ENCODE measurements at places on chromosomes 6 and 20.

GRCh38 chr6:131765804-131766135 lies 42.0 kb upstream of the ENPP1 start:
- DNase-seq = no peak

DNA sequence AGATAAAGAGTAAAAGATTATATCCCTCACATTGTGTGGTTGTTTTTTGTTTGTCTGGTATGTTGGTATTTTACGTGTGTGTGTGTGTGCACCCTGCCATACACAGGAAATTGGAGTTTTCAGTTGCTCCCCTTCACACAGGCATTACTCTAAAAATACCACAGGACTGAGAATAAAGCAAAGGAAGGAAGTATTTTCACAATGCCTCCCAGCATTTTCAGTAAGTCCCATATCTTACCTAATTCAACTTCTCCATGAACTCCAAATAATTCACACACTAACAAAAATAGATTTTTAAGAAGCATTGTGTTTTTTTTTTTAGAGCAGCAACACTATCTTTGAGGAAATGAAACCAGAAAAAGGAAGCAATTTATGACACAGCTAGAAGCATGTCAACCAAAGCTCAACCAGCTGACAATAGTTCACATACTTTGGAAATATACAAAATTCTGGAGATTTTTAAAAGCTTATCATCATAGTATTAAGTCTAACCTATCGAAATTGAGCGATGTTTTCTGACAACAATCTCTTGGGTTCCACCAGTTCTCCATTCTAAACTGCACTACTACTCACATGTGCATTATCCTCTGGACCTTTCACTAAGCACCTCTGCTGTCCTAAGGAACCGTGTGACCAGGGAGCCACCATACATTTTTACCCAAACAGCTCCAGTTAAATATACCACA lies 2.1 kb downstream of the UBE2J1 start:
- DNase-seq = no peak

DNA sequence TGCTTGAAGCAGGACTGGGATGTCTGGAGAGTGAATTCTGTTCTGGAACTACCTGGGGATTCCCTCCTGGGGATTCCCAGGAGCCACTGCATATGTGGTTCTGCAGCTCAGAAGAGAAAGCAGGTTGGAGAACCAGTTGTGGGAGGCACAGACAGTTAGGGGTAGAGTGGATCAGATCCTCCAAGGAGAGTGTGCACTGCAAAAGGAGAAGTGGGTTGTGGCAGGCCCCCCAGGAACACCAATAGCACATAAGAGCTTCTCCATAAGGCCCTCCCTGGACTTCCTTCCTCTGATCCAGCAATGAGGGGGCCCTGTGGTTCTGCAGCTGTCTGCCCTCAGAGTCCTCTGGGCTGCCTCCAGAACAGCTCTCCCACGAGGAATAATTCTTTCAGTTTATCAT lies 369.2 kb upstream of the CNR1 start:
- DNase-seq = no peak

DNA sequence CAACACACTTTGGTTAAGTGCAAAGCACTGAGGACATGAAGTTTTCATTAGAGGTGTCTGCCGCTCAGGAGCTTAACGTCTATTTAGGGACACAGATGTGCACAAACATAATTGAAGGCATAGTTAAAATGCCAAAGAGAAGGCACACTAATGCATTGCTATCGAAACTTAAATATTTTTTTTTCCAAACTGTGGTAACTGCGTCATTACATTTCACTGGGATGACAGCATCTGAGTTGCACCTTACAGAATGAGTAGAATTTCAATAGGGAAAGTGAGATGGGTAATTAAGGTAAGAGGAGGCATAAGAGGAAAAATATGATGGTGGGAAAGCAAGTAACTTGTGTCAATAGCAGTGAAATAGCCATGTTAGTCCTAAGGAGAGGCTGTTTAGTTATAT lies 75.1 kb upstream of the ADGRG6 start:
- no peak for DNase-seq

DNA sequence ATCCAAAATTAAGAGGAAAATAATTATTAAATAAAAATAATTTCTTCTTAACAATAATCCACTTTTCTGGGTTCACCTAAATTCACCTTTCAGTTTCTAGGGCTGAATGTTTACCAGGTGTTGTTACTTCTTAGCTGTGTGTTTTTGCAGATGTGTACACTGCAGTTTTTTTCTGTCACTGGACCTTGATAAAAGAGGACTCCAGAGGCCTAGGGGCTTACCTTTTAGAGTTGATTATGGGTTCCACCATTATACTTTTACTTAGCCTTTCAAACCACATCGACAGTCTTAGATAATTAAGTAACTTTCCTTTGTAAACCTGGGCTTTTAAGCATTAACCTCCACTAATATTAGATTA lies 766.5 kb downstream of the BCKDHB start:
- DNase-seq = no peak

DNA sequence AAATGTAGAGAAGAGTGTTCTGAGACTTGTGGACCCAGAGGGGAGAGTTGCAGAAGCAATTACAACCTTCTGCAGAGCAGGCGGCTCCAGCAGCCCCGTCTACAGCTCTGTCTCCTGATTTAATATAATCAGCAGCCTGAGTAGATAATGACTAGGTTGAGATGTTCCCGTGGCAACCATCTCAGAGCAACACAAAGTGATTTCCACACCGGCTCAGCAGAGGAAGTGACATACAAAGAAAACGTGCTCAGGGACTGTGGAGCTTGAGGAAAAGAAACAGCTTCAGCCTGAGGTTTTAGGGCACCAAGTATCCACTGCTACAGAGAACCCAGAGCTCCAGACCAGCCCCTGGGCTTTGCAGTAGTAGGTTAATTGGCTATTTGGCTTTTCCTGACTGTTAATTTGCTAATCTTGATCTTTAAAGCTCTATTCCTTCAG lies 136.4 kb downstream of the MTFR2 start:
- no peak for DNase-seq

DNA sequence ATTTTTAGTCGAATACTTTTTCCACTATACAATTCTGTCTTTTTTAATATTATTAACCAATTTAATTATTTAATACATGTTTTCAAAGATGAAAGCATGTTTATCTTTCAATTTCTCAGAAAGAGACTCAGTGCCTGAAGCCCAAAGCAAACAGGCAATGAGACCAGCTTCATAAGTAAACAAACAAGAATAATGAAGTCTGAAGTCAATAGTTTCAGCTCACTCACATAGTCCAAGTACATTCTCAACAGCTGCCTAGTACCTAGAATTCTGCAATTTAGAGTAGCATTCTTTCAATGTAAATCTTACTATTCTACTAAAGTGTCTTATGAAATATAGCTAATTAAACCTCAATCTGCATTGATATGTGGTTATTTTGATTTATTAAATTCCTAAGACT lies 626.5 kb upstream of the NRSN1 start:
- DNase-seq = no peak

- no peak for DNase-seq
Observed at GRCh38 chr6:14917109-14917910, 328.6 kb upstream of the JARID2 start.

DNA sequence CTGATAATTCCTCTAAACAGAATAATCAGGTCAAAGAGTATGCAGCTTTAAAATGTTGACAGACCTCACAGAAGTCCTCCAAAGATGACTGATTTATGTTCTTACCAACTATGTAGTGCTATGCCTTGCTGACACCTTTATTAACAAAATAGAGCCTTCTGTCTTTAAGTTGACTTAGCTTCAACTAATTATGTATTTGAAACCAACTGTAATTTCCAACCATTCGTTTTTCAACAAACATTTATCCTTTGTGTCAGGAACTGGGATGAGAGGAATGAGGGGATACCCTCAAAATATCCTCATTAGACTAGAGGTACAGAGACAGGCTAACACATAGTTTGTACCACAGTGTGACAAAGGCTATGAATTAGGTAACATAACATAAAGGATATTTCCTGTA lies 186.2 kb upstream of the ZNF217 start:
- no peak for DNase-seq

DNA sequence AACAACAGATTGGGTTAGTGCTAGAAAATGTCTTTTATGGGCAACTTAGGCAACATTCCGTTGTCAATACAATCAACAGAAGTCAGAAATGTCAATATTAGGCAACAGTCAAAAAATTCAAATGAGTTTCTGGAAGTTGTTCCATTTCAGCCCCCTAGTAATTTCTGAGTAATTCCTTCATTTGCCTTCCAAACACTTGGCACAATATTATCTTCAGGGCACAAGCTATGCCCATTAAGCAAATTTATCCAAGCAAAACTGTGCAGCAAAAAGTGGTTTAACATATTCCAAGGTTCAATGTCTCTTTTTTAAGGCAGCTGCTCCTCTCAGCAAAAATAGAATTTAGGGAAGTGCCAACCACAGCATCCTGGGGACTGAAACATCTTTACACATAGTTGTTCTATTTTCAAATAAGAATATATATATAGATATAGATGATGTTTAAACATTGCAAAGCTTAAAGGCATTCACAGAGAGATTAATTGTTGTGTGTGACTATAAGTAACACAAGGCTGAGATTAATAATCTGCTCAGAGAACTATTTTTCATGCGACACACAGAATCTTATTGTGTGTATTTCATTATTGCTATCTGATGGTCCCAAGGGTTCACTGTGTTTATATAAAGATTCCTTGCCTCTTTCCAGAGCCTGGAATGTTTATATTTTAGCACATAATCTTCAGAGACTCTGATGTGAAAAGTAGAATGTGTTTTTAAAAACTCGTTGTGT lies 75.2 kb upstream of the ADTRP start:
- no peak for DNase-seq
